ENCODE measurements at places on chromosomes 7 and 10. TPM values are rescaled to one million over a fixed set of nuclear protein-coding genes. Genes with fewer than 3 reads are reported as not detected.

DNA sequence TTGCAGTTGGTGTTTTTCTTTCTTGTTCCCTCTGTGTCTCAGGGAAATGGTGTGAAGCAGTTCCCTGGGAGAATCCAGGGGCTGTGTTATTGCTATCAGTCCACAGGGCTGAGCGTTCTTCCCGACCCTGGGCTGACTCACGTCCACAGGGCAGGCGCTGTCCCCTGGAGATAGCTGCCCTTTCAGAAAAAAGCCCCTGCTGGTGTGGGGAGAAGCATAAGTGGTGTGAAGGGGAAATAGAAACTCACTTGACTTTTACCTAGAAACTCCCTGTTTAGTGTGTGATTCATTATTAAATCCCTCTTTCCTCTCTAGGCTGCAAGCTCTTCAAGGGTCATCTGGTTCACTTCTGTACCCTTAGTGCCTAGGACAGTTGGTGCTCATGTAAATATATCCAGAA is 63.3 kb upstream of the SMNDC1 start:
- H3K27ac ChIP-seq = no peak overlapping the region
- no peak overlapping the region for H3K4me3 ChIP-seq
- no peaks in the 10 kb centered on the region for H3K36me3 ChIP-seq
- peaks cover 8% of the 10 kb centered on the region for H3K4me1 ChIP-seq
- H3K27me3 ChIP-seq = no peaks in the 10 kb centered on the region
- DNase-seq = no peak

CRHR2 gene
- not detected for total RNA-seq

DNA sequence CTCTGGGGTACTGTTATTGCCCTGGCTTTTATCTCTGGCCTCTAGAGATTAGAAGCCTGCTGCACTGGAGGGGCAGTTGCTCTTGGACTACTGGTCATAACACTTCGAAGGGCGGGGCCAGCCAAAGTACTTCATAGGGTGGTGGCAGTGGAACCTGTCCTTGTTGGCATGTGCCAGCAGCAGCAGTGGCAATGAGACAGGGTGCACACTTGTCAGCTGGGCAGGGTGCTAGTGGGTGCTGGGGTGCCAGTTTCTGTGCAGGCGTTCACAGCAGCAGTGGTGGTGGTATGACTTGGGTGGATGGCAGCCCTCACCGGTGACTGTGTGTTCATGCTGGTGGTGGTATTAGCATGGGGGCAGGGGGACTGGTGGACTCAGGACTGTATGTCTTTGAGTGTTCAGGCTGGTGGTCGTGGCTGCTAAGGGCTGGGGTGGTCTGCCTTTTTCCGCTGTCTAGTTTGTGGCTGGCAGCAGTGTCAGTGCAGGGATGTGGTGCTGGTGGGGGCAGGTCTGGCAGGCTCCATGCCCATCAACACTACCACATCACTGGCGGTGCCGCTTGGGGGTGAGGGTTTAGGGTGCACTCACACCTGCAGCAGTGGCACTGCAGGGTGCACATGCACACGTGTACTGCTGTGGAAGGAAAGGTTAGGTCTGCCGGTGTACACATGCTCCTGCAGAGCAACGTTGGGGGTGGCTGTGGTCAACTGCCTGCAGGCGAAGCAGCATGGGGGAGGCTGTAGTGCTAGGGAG is 176.1 kb upstream of the CDC14C start:
- no peak overlapping the region for H3K4me3 ChIP-seq
- no peaks in the 10 kb centered on the region for H3K36me3 ChIP-seq
- H3K27me3 ChIP-seq = no peaks in the 10 kb centered on the region
- H3K27ac ChIP-seq = no peak overlapping the region
- no peaks in the 10 kb centered on the region for H3K4me1 ChIP-seq

GRCh38 chr10:3806603-3807002 is 21.6 kb upstream of the KLF6 start:
- H3K27me3 ChIP-seq = no peaks in the 10 kb centered on the region
- H3K4me3 ChIP-seq = peak overlapping the region; percentile 70
- peak overlapping the region; percentile 99 for H3K27ac ChIP-seq
- no peaks in the 10 kb centered on the region for H3K36me3 ChIP-seq
- no peak for DNase-seq

DNA sequence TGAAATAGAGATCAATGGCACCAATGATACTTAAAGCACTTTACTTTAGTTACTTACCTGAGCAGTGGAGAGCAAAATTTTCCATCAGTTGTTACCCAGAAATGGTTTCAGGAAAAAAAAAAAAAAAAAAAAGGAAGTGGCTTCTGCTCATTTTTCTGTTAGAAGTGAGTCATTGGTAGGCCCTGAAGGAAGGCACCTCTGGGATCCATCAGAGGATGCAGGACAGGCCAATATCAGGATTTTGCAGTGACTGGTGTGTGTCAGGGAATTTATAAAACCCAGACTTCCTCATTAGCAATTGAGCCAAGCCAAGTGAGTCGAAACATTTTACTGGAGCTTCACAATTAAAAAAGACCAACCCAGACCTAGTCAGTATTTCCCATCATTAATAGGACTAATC is 2.3 kb upstream of the SMIM30 start:
- H3K4me3 ChIP-seq = no peak overlapping the region
- H3K27me3 ChIP-seq = no peaks in the 10 kb centered on the region

DLG5 gene
- total RNA-seq = 3.7 TPM

- H3K36me3 ChIP-seq = peaks cover 6% of the 10 kb centered on the region
- H3K4me3 ChIP-seq = peak overlapping the region; percentile 84
- H3K27me3 ChIP-seq = no peaks in the 10 kb centered on the region
- peaks cover 42% of the 10 kb centered on the region for H3K4me1 ChIP-seq
- DNase-seq = no peak
- peak overlapping the region; percentile 100 for H3K27ac ChIP-seq
Measured at GRCh38 chr10:43408331-43408709, 666 bp downstream of the HNRNPF start.

DNA sequence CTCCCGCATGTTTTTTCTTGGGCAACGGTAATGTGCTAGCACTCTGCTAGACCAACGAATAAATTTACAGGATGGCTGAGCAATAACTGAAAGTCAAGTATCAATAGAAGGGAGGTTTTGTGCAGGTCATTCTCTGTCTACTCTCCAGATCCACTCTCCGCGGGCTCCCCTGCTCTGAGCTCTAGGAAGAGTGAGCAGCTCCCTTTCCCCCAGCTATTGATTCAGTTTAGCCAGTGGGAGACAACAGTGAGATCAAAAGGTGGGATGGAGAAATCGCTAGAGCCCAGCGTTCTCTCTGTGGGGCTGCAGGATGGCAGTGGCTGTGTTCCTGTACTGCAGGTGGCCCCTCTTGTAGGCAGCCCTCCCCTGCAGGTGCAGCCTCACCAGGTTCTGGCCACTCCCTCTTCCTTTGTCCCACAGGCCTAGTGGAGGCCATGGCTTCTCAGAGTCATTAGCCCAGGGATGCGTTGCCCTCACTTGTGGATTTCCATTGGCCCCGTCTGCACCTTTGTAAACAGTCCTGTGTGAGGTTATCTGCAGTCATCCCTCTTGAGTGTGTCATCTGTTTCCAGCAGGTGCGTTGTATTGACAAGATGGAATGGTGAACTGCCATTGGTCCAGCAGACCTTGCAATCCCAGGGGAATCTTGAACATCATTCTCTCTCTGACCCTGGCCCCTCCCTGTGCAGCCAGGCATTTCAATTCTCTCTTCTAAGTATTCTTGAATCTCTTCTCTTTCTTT is 11.1 kb downstream of the MSRB2 start:
- peaks cover 9% of the 10 kb centered on the region for H3K36me3 ChIP-seq
- no peak for DNase-seq
- H3K4me3 ChIP-seq = no peak overlapping the region
- no peaks in the 10 kb centered on the region for H3K27me3 ChIP-seq

GRCh38 chr7:2325162-2325561 is 10.9 kb upstream of the SNX8 start:
- DNase-seq = no peak
- H3K27me3 ChIP-seq = no peaks in the 10 kb centered on the region
- no peak overlapping the region for H3K4me3 ChIP-seq
- no peaks in the 10 kb centered on the region for H3K36me3 ChIP-seq
- H3K4me1 ChIP-seq = no peaks in the 10 kb centered on the region

- no peak overlapping the region for H3K27ac ChIP-seq
- no peaks in the 10 kb centered on the region for H3K27me3 ChIP-seq
- DNase-seq = no peak
Measured at GRCh38 chr7:84317536-84317935, 122.9 kb upstream of the SEMA3A start.

DNA sequence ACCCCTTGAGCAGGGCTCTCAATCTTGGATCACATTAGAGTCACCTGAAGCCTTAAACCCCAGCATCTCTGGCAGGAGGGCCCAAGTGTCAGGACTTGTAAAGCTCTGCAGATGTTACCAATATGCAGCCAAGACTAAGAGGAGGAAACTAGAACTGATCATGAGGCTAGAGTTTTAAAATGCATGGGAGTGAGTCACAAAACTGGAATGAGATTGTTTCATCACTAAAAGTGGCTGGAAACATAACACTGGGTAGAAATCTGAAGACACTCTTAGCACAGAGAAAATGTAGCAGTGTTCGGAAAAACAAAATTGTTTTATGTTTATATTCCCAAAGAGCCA is 63.3 kb upstream of the GHITM start:
- H3K4me1 ChIP-seq = no peaks in the 10 kb centered on the region
- peaks cover 2% of the 10 kb centered on the region for H3K27me3 ChIP-seq
- H3K36me3 ChIP-seq = no peaks in the 10 kb centered on the region
- DNase-seq = no peak
- no peak overlapping the region for H3K4me3 ChIP-seq
- no peak overlapping the region for H3K27ac ChIP-seq

GRCh38 chr7:134954197-134955082 is 31.9 kb upstream of the AGBL3 start:
- H3K4me3 ChIP-seq = no peak overlapping the region
- no peaks in the 10 kb centered on the region for H3K36me3 ChIP-seq
- no peaks in the 10 kb centered on the region for H3K4me1 ChIP-seq
- H3K27ac ChIP-seq = no peak overlapping the region
- DNase-seq = peak; percentile 39

DNA sequence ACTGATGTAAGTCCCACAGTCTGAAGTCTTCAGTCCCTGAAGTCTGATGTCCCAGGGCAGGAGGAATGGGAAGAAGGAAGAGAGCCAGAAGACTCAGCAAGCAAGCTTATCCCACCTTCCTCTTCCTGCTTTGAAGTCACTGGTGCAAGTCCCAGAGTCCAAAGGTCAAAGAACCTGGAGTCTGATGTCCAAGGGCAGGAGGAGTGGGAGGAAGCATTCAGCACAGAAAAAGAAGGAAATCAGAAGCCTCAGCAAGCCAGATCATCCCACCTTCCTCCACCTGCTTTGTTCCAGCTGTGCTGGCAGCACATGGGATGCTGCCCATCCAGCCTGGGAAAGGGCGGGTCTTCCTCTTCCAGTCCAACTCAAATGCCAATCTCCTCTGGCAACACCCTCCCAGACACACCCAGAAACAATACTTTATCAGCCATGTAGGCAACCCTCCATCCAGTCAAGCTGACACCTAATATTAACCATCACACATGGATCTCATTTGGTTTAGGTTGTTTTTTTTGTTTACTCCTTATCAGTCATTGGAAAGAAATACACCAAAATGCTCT is 50.9 kb downstream of the ADAM12 start:
- no peaks in the 10 kb centered on the region for H3K36me3 ChIP-seq
- no peak overlapping the region for H3K4me3 ChIP-seq
- H3K27me3 ChIP-seq = no peaks in the 10 kb centered on the region
- no peaks in the 10 kb centered on the region for H3K4me1 ChIP-seq
- H3K27ac ChIP-seq = no peak overlapping the region
- DNase-seq = no peak

- peaks cover 3% of the 10 kb centered on the region for H3K27me3 ChIP-seq
- H3K36me3 ChIP-seq = no peaks in the 10 kb centered on the region
- H3K27ac ChIP-seq = no peak overlapping the region
- H3K4me3 ChIP-seq = no peak overlapping the region
- no peaks in the 10 kb centered on the region for H3K4me1 ChIP-seq
Measured at GRCh38 chr10:78921895-78922294, 146.9 kb upstream of the ZMIZ1 start.

TMEM225B gene
- total RNA-seq = 1.1 TPM

DNA sequence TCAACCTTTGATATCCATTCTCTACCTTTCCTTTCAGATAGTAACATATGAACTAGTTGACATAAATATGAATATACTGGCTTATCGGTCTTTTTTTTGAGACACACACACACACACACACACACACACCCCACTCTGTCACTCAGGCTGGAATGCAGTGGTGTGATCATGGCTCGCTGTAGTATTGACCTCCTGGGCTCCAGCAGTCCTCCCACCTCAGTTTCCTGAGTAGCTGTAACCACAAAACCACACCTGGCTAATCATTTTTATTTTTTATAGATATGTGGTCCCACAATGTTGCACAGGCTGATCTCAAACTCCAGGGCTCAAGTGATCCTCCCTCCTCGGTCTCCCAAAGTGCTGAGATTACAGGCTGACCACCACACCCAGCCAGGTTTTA is 14.2 kb upstream of the NT5C3A start:
- peaks cover 16% of the 10 kb centered on the region for H3K4me1 ChIP-seq
- H3K27me3 ChIP-seq = peaks cover 6% of the 10 kb centered on the region
- DNase-seq = no peak
- no peak overlapping the region for H3K27ac ChIP-seq
- peak overlapping the region; percentile 39 for H3K4me3 ChIP-seq

GRCh38 chr10:50538555-50539398 is 85.0 kb downstream of the SGMS1 start:
- H3K27me3 ChIP-seq = no peaks in the 10 kb centered on the region
- H3K27ac ChIP-seq = no peak overlapping the region
- no peaks in the 10 kb centered on the region for H3K36me3 ChIP-seq
- peak overlapping the region; percentile 29 for H3K4me3 ChIP-seq
- H3K4me1 ChIP-seq = peaks cover 57% of the 10 kb centered on the region

CPA2 gene
- total RNA-seq = not detected

PNLIPRP1 gene
- not detected for total RNA-seq

DNA sequence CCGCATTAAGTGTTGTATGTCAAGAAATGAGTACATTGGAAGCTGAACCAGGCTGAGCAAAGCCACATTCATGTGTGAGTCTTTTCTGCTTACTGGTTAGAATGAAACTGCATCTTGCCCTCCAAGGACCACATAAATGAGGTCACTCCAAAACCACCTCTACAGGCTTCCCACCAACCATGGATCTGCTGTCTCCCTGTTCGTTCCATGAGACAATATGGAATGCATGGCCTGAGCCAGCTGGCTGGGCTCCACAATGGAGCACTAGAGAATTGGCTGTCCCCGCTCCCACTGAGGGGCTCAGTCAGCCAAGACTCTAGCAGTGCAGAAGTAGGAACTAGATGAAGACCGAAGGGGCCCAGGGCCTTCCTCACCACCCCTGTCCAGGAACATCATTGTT is 120.8 kb downstream of the TNS3 start:
- no peak for DNase-seq
- no peak overlapping the region for H3K27ac ChIP-seq
- H3K4me1 ChIP-seq = no peaks in the 10 kb centered on the region
- H3K27me3 ChIP-seq = no peaks in the 10 kb centered on the region

Measured in CD4-positive, CD25-positive, alpha-beta regulatory T cell (primary cell).